ENCODE measurements at places on chromosomes 12 and 14.

- DNase-seq: no peak
These were observed 263.9 kb upstream of the TMTC1 start for GRCh38 chr12:30047516-30048254.

GRCh38 chr12:82801951-82802610 lies 115.4 kb downstream of the TMTC2 start:
- no peak for DNase-seq

- DNase-seq: no peak
These were observed 40.9 kb downstream of the DEGS2 start for GRCh38 chr14:100118396-100119011.

GRCh38 chr14:90443161-90444076 lies 46.6 kb downstream of the CALM1 start:
- no peak for DNase-seq

DNA sequence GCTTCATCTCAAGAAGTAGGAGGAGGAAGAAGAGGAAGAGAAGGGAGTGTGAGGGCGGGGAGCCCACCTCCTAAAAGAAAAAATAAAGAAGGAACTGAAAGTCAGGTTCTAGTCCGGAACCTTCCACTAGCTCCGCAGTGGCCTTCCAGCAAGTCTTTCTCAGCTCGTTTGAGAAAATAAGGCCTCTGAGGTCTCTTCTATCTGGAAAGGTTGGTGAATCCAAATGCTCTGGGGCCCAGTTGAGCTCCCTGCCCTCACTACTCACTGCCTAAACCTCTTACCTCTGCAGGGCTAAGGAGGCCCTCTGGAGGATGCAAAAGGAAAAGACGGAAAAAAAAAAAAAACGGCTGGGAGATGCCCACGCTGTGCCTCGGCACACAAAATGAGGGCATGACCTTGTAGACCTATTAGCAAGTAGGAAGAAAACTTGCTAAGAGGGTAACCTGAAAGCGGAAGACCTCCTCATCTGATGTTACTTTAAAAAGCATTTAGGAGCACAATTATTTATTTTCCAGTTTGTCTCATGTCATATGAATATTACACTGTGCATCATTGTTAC lies 35.9 kb downstream of the FBLN5 start:
- peak; percentile 42 for DNase-seq

DNA sequence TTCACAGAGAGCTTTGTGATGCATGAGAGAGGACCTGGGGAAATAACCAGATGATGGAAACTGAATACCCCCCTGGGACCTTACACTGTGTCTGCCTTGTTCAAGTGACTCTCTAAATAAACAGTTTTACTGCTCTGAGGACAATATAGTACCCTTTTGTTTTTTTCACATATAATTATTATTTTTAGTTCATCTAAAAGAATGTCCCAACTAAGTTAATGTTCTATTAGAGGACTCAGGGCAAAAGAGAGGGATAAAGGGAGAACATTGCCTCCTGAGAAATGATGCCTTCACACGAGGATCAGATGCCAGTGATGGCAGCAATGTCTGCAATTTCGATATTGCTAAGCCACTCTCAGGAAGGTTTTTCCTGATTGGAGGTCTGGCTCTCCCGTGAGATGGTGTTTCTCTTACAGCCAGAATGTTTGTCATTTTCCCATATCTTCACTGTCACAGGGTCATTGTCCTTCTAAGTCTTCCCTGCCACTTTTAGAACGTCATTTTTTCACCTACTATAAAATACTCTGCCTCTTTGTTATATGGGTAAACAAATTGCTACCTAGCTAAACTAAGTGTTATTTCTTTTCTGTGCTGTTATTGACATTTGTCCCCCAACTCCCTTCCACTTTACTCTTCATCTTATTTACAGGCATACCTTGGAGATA lies 201.6 kb downstream of the RAD51B start:
- DNase-seq: no peak

- no peak for DNase-seq
These were observed 46.2 kb downstream of the DPF3 start for GRCh38 chr14:72847721-72848120.

- DNase-seq: no peak
These were observed 685.3 kb downstream of the TRHDE start for GRCh38 chr12:72957454-72957853.

DNA sequence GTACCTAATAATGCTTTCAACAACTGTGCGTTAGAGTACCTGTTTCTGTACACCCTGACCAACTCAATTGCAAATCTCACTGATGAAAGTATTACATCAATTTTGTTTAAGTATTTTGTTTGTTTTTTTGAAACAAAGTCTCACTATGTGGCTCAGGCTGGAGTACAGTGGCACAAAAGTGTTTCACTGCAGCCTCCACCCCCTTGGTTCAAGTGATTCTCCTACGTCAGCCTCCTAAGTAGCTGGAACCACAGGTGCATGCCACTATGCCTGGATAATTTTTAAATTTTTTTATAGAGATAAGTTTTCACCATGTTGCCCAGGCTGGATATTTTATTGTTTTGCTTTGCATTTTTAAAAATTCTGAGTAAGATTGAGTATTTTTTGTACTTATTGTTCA lies 46.7 kb downstream of the YEATS4 start:
- no peak for DNase-seq

- no peak for DNase-seq
These were observed 153.9 kb upstream of the AVPR1A start for GRCh38 chr12:63304887-63305316.
